ENCODE measurements at places on chromosomes 3 and 15. TPM values are rescaled to one million over a fixed set of nuclear protein-coding genes. Genes with fewer than 3 reads are reported as not detected.

Gene CCRL2
- total RNA-seq, result 5.4 TPM

- DNase-seq, result no peak
Measured at GRCh38 chr15:92681141-92681631, 25.6 kb upstream of the FAM174B start.

Gene CCDC32
- total RNA-seq, result 26.3 TPM

Gene DUOX2
- total RNA-seq, result 0.49 TPM

- DNase-seq, result no peak
Measured at GRCh38 chr15:52791776-52792175, 1.6 kb upstream of the ONECUT1 start.

Gene SCN11A
- 0.04 TPM for total RNA-seq

DNA sequence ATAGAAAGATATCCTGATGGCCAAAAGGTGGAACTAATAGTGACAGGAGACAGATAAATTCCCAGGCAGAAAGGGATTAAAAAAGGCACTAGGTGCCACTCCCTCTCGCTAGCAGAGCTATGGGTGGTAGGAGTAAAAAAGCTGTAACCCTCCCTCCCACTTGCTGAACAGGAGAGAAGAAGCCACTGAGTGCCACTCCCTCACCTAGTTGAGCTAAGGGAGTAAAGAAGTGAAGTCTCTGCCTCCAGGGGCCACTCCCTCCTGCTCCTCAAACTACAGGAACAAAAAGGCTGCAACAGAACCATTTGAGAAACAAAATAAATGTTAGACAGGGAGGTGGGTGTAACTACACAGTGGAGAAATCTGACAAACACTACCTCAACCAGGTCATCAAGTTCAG, 276.2 kb upstream of the EPHA6 start:
- no peak for DNase-seq

DNA sequence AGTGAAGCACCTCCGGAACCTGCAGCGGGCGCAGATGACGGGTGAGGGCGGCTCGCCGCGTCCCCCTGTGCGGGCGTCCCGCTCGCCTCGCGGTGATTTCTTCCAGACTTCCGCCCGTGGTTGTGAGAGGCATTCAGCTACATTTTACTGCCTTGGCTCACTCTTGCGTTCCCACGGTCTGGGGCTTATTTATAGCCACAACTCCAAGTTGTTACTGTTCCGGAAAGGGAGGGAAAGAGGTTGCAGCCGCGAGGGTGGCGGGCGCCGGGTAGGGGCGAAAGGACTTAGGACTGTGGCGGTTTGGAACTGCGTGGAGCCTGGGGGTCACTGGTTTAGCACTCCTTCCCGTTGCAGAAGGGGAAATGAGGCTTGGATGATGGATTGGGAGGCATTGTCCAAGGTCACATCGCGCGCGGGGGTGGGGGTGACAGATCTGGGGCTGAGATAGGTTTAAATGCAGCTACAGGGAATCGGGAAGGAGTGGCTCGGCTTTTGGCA, 1.1 kb downstream of the HES1 start:
- peak; percentile 80 for DNase-seq

DNA sequence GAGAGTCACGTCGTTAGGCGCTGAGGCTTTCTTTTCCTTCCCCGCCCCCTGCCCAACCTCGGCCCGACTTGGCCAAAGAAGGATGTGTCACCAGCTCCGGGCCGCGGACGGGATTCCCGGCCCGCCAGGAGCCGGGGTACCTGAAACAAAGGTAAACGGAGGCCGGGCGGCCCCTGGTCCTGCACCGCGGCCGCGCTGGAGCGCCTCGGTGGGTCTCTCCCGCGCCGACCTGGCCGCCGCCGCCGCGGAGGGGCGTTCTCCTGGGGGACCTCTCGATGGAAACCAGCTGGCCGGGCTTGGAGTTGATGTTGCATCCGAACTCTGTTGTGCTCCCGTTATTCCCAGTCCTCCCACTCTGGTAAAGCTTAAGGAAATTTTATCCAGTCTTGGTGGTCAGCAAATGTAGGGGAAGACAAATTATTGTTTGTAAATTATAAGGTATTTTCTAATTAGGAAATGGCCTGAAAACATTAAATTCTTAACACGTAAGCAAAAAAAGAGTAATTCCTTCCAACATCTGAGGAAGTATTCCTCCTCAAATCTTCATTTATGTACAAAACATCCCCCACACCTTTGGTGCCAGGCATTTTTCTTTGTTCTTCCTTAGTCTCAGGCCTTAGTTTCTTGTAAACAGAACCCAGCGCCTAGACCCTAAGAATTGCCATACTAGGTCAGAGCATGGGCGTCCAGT, 888 bp downstream of the PPP2R3A start:
- peak; percentile 53 for DNase-seq

Gene TP63
- 0.30 TPM for total RNA-seq

Gene DUOX1
- total RNA-seq, result 0.23 TPM

GRCh38 chr15:92205255-92205739, 188.4 kb upstream of the ST8SIA2 start:
- peak; percentile 14 for DNase-seq

- DNase-seq, result no peak
Measured at GRCh38 chr3:25566358-25566920, 98.3 kb downstream of the TOP2B start.

DNA sequence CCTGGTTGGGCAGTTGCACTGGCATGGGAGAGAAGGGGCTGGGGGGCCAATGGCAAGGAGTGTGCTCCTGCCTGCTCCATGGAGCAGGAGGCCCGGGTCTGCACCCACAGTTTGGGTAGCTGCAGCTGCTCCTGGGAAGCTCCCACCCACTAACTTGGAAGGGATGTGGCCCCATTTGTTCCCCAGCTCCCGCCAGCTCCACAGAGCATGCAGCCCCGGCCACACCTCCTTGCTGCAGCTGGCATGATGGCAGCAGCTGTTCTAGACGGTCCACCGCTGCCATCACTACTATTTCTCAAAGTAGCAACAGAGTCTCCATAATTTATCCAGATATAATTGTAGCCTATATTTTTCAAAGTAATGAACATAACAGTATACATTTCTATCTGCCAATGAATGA, 65.8 kb downstream of the PIK3CB start:
- DNase-seq, result no peak

- DNase-seq, result no peak
Measured at GRCh38 chr3:30400926-30401325, 205.5 kb upstream of the TGFBR2 start.

DNA sequence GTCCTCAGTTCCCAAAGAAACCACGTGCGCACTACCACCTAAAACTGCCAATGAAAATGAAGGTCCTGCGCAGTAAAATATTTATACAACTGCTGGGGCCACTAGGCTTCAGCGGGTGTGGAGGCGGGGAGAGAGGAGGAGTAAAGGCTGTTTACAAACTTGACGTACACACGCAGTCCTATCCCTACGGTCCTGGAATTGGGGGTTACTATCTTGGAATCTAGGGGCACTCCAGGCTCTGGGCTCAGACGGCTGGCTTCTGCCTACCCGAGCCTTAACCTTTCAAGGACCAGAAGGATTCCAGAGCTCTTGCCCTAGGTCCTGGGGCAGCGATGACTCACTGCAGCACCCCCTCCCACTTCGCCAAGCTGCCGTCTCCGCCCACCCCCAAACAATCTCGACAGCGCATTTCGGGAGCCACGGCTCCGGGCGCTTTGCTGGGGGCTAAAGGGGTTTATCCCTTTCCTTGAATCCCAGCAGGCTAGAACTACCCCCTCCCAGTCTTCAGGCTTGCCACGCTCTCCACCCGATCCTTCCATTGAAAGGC, 3.0 kb downstream of the ADAMTS9 start:
- peak; percentile 71 for DNase-seq

GRCh38 chr3:66432041-66432766, 68.6 kb downstream of the LRIG1 start:
- no peak for DNase-seq

DNA sequence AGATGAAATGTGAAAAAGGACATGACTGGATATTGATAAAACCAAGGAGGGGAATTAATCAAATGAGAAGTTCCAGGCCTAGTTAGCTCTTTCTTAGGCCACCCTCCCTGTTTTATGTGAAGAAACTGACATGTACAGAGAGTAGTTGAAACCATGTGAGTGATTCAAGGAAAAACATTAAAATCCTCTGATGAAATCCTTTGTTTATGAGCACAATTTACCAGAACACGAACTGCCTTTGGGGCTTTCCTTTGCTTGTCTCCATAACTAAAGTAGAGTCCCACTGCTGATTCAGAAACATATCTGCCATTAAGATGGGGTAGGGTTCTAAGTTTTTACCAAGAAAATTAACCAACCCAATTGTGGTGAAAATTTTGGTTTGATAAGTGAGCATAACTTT, 558.3 kb downstream of the NR2F2 start:
- DNase-seq, result no peak

DNA sequence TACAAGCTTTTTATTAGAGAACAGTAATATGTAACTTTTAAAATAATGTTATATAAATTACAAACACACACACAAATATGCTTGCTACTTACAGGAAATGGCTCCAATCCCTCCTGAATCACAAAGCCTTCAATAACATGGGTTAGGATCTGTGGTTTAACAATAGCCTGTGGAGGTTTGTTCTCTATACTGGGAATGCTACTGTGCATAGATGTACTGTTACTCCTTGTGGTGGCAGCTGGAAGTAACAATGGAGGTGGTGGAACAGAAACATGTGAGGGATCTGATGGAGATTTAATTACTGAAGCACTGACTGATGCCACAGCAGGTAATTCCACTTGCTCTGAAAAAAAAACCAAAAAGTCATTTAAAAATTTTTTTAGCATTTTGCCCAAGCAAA, 64.4 kb downstream of the PHC3 start:
- DNase-seq, result no peak

DNA sequence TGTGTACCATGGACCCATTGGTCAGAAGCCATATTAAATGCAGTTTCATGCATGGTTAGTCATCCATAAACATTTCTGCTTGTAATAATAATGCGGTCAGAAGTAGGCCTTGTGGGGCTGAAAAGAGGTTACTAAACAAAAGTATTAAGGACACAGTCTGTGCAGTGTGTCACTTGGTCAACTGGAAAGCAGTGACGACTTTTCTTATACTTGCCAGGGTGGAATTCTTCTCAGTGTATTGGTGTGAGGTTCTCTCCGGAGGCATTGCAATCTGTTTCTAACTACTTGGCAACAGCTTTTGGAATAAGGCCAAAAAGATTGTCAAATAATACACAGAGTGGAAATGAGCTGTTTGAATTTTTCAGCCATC, 46.8 kb downstream of the CHL1 start:
- DNase-seq, result no peak

- no peak for DNase-seq
Measured at GRCh38 chr3:125192190-125193035, 20.1 kb downstream of the SLC12A8 start.

GRCh38 chr15:41799488-41799805, 25.2 kb downstream of the MAPKBP1 start:
- DNase-seq, result no peak

Gene PCBP4
- total RNA-seq, result 60.6 TPM

DNA sequence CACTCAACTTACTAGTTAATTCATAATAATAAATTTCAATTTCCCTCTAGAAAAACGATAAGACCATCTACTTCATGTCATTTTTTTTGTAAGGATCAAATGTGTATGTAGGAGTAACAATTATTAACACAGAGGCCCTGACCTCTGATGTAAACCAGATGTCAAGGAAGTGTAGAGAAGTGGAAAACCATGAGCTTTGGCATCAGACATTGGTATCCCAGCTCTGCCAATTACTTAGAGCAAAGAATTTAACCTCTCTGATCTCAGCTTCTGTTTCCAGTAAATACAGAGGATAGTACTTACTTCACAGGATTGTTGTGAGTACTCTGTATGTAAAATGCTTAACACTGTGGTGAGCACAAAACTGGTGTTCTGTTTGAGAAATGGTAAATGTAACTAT, 17.5 kb downstream of the AQR start:
- DNase-seq, result no peak

GRCh38 chr15:91897585-91898372, 44.3 kb downstream of the SLCO3A1 start:
- no peak for DNase-seq

DNA sequence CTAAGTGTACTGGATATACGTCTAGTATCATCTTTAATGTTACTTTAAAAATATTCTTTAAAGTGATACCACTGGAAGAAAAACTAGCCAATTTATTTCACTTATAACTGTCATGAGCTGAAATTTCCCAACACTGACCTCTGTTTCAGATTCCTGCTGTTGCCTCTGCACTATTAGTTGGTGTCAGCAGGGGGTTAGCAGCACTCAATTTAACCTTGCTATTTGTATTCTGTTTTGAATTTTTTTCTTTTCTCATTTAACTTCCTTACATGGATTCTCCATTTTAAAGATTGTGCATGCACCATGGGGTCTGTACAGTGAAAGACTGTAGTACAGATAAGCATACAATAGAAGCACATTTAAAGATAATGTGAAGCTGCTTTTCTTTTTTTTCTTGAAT, 169.2 kb downstream of the UBE2E2 start:
- DNase-seq, result no peak

DNA sequence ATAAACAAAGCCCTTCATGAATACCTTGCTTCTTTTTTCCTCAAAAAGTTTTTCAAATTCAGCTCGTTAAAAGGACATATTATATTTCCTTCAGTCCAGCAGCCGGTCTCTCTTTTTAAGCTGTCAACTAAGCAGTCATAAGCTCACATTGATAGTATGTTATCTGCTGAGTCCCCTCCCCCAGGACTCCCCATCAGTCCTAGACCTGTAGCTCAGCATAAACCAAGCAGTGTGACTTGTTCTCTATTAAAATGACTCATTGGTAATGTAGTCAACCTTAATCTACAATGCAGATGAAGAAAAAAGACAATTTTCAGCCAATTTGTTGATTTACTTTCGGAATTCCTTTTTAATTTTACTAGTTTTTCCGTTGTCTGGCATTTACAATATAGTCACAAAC, 483.8 kb downstream of the MECOM start:
- no peak for DNase-seq

GRCh38 chr3:185959609-185960521, 22.1 kb upstream of the TRA2B start:
- no peak for DNase-seq

GRCh38 chr15:44782516-44782915, 46.2 kb downstream of the TRIM69 start:
- DNase-seq, result no peak

DNA sequence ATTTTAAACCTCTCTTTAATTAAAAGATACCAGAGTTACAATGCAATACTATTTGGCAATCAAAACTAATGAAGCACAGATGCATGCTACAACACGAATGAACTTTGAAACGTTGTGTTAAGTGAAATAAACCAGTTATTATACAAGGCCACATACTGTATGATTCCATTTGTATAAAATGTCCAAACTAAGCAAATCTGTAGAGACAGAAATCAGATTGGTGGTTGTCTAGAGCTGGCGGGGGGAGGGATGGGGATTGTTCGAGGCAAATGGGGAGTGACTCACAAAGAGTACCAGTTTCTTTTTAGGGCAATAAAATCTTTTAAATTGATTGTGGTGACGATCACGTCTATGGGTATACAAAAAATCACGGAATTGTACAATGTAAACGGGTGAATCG, 677.0 kb downstream of the NTRK3 start:
- DNase-seq, result no peak

Gene OR5K2
- not detected for total RNA-seq

Measured in heart right ventricle (tissue), 16 donors.